CD4-positive, alpha-beta T cell treated with Interleukin-15 for 4 hours (primary cell): ENCODE measurements at places on chromosomes 16 and 17.

DNA sequence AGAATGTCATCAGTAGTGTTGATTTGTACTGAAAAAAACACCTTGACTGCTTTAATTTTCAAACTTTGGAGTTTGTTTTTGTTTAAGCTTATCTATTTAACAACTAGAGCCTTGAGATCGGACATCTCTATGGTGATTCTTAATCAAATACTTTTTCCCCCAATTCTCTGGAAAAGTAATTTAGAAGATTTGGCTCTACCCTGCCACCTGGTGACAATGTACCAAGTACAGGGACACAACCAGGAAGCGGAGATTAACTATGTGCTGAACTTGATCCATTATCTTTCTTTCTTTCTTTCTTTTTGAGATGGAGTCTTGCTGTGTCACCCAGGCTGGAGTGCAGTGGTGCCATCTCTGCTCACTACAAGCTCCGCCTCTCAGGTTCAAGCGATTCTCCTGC is 30.8 kb downstream of the USP43 start:
- DNase-seq: no peak

GRCh38 chr16:57485916-57486857 is at the start of gene DOK4:
DOK4 (minus strand) TSS chr16:57486493; CDS start chr16:57479507, 6,986 bp downstream.
- DNase-seq: peak; percentile 76

DNA sequence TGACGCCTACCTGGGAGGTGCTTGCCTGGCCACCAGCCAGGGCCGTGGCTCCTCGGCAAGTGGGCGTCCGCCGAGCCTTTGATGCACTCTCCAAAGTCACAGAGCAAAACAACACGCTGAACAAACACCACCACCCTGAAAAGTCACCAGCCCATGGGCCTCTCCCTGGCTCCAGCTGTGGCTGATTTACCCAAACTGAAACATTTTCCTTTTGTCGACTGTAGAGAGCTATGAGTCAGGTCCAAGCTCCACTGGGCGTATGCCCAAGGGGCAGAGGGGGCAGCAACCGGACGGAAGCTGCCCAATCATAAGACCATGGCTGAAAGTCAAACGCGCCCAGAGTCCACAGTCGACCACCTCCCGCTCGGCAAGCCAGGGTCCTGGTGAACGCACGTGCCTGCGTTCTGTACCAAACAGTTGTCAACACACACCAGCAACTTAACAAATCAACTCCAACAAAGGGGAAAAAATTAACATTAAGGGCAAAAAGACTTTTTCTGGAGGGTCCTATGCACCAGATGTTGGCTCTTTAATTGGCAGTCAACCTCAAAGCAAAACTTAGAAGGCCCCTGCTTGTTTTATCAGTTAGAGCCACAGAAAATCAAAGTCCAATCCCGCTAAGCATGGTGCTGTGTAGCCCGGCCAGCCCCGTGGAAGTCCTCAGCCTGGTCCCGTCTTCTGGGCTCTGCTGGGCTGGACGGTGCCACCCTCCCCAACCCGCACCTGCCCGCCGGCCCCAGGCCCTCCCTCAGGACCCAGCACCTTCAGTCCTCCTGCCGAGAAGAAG is 47.3 kb downstream of the TBC1D16 start:
- DNase-seq: no peak

DNA sequence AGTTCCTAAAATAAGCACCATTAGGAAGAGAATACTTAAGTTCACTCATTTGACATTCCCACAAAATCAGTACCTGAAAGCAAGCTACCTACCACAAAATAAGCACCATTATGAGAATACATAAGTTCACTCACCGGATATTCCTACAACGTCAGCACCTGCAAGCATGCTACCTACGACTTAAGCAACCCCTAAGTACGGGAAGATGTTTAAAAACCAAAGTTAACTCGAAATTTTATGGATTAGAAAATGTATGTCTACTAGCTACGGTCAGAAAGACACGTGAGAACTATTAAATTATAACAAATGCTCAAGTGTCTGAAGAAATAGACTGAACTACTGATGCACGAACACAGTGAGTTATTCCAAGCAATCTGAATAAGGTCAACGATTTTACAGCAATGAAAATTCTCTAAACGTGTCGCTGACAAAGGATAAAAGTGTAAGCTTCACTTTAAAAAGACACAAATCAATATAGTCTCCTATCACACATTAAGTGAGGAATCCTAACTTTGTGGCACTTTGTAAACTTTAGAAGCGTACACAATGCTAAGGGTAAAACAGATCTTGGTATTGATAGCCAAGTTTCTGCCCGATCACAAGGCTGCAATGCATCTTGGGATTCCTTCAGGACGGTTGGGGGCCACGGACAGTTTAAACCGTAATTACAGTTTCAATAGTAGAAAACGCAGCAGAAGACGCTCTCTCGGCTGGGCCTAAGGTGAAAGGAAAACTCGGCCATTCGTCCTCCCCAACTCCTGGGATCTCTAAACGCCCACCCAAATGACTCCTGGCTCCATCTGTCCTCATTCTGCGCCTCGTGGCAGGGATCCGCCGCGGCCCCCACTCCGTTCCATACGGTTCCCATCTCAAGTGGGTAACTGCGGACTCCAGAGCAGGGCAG is 1.3 kb downstream of the GSPT1 start:
- peak; percentile 39 for DNase-seq

DNA sequence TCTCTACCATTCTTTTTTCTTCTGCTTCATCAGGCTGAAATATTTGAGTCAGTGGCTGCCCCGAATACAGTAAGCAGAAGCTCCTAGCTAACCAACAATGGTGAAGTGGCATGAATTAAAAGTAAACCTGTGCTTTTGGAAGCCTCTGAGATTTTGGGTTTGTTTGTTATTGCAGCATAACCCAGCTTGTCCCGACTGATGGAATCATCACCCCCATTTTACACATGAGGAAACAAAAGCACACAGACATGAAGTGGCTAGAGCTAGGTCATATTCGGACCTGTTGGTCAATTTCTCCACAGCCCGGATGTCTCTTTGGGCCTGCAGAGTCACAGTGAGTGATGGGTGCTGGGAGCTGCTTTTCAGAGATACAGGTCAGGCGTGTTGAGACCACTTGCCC is 39.4 kb downstream of the IRX5 start:
- no peak for DNase-seq

DNA sequence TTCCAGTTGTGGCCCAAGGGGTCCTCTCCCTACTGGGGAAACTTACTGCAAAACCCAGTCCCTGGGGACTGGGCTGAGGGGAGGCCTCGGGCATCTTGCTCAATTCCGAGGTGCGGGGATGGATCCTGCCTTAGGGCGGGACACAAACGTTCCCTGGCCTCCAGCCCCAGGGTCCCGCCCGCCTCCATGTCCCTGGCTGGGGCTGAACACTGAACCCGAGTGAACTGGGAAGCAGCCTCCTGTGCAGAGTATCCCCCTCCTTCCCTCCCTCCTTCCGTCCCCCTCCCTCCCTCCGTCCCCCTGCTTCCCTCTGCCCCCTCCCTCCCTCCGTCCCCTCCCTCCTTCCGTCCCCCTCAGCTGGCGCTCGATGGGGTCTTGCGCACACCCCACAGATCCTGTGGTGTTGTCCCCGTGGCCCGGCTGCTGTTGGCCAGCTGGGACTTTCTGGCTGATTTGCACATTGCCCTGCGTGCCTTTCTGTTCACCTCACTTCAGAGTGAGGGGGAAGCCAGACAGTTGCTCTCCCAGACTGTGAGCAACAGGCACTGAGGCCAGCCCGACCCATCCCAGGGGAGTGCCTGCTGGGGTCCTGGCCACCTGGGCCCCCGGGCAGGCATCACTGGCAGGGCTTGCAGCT is 5.5 kb downstream of the TRAF7 start:
- DNase-seq: no peak

- DNase-seq: no peak
Observed at GRCh38 chr16:12314653-12315185, 338.2 kb downstream of the SNX29 start.

GRCh38 chr17:15501282-15501681 is 33.9 kb upstream of the CDRT4 start:
- DNase-seq: no peak

- no peak for DNase-seq
Observed at GRCh38 chr16:9526791-9527190, 435.3 kb downstream of the HAPSTR1 start.

DNA sequence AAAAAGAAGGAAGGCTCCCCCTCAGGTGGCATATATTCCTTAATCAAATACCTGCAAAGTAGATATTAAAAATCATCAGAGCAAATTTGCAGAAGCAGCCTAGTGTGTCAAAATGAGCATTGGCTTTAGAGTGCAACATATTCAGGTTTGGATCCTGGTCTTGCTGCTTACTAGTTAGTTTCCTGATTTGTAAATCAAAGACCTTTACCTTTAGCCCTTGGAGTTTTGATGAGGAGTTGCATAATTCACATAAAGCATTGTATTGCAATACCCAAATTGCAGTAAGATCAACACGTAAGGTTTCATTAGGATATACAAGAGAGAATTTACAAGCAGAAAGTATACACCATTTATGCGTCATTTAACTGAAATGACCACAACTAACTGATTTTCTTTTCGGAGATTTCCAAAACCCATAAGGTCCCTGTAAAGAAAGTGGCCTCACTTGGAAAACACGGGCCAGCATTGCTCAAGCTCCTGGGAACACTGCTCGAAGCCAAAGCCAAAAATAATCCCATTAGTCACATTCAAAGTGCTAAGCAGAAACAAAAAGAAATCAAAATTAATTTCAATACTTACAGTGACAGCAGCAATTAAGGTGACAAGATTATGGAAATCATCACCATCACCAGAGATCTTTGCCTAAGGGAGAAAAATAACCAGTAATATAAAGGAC is 415.9 kb upstream of the ERCC4 start:
- DNase-seq: no peak

DNA sequence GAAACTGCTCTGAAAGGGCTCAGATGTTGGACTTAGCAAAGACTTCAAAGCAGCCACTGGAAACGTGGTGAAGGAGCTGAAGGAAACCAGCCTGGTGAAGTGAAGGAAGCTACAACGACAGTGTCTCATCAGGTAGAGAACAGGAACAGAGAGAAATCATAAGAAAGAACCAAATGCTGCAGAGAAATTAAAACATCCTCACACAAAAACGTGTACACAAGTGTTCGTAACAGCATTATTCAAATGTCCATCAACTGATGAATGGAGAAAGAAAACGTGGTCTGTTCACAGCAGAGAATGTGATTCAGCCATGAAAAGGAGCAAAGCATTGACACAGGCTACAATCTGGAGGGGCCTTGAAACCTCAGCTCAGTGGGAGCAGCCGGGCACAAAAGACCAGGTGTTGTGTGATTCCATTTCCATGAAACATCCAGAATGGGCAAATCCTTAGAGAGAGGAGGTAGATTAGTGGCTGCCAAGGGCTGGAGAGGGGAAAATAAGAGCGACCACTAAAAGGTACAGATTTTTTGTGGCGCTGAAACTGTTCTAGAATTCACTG is 26.9 kb downstream of the IFT140 start:
- no peak for DNase-seq

- DNase-seq: no peak
Observed at GRCh38 chr16:77439106-77439505, 4.3 kb upstream of the ADAMTS18 start.

DNA sequence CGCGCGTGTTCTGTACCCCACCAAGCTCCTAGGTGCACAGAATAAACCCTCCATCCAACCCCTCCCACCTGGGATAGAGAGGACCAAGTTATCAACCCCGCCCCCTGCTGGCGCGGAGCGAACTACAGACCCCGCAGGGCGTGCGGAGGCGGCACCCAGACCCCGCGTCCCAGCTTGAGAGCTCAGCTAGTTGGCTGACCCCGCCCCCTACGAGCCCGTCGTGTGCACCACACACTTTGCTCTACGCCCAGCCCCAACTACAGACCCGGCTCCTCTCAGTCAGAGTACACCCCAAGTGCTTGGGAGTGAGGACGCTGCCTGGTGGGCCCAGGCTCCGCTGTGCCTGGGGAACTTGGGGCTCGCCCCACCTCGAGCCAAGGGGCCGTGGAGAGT is 1.5 kb downstream of the GRIN2A start:
- DNase-seq: no peak

DNA sequence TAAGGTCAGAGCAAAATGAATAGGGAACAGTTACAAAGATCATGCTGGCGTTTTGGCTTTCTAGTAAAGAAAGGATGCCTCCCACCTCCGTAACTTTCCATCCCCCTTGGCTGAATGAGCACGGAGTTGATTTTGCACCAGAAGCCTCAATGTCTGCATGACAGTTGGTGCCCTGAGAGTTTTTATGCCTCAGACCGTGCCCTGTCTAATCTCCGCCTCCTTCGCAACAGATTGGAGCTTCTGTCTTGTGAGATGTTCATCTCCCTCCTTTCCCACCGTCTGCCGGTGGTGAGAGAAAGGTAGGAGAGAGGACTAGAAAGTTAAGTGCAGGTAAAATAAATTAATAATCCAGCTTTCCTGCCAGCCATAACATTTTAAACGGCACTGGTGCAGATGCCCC is 1.9 kb downstream of the HS3ST4 start:
- DNase-seq: no peak

- peak; percentile 97 for DNase-seq
Observed at GRCh38 chr17:50094753-50095619, at the start of gene PDK2. PDK2 (plus strand) TSS chr17:50095351; CDS start chr17:50095436, 85 bp downstream.

DNA sequence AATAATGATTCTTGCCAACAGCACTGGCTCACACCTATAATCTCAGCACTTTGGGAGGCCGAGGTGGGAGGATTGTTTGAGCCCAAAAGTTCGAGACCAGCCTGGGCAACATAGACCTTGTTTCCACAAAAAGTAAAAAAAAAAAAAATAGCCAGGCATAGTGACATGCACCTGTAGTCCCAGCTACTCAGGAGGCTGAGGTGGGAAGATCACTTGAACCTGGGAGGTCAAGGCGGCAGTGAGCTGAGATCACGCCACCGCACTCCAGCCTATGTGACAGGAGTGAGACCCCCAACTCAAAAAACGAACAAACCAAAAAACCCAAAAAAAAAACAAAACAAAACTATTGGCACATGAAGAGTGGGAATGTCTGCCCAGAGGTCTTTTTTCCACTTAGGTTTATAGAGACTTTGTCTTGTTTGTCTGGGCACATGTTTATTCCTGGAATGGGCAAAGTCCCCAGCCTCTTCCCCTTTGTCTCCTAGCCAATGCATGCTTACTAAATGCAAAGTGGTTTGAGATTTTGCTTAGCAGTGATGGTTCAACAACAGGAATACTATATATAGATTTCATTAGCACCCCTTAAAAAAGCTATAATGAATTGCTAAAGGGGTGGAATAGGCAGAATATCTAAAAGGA is 25.9 kb downstream of the NMT1 start:
- DNase-seq: no peak

GRCh38 chr16:50395763-50396710 is 27.2 kb upstream of the BRD7 start:
- DNase-seq: no peak

GRCh38 chr17:45293413-45294211 is 23.2 kb downstream of the MAP3K14 start:
- no peak for DNase-seq

DNA sequence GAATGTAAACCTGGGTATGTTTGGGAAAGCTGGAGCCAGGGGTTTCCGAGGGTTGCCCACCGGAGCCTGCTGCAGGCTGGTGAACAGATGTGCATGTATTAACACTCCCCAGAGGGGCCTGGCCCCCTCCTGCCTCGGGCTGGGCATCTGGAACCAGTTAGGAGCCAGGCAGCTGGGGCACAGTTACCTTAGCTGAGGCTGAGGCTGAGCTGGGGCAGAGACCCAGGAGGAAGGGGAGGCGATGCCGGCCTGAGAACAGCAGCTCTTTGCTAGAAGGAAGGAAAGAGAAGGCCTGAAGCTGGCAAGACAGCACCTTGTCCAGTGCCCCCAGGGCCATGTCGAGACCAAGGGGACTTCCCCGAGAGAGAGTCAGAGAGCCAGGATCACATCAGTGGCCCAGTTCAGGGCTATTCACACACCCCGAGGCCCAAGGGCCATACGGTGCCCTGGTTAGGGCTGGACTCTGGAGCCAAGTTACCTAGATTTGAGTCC is 65.8 kb downstream of the RMI2 start:
- DNase-seq: no peak
